Mesenteric fat pad (tissue), 1 donor: ENCODE measurements at places on chromosomes 1 and 21.

DNA sequence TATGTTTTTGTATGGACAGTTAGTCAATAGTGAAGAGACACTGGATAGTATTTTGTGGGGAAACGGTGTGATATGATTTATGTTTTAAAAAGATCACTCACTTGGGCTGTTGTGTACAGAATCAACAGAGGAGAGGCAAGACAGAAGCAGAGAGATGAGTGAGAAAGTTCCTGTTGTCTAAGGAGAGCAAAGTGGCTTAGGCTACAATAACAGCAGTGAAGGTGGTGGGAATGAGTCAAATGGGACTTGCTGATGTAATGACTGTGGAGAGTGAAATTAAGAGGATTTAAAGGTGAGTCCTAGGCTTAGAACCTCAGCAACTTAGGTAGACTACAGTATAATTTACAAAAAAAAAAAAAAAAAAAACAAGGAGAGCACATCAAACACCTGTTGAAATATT lies 169.2 kb upstream of the HP1BP3 start:
- no peak for DNase-seq

GRCh38 chr1:82880506-82880905 lies 1079.8 kb downstream of the ADGRL2 start:
- no peak for DNase-seq

GRCh38 chr1:90989990-90990389 lies 31.8 kb downstream of the ZNF644 start:
- no peak for DNase-seq

DNA sequence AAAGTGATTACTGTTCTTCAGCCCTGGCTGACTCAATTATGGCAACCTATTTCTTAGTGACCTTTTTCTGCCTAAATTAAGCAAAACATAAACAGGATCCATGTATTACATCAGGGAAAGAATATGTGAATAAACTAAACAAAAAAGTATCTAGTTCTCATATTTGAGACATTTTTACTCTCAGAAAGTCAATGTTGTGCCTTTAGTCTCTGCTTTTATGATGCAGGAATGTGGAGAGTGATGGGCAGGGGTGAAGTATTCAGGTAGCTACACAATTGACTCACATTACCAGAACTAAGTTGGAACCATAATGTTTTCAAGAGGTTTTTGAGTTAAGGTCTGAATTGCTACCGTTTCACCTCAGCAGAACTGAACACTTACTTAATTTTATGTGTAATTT lies 462.7 kb upstream of the CXADR start:
- DNase-seq: no peak

DNA sequence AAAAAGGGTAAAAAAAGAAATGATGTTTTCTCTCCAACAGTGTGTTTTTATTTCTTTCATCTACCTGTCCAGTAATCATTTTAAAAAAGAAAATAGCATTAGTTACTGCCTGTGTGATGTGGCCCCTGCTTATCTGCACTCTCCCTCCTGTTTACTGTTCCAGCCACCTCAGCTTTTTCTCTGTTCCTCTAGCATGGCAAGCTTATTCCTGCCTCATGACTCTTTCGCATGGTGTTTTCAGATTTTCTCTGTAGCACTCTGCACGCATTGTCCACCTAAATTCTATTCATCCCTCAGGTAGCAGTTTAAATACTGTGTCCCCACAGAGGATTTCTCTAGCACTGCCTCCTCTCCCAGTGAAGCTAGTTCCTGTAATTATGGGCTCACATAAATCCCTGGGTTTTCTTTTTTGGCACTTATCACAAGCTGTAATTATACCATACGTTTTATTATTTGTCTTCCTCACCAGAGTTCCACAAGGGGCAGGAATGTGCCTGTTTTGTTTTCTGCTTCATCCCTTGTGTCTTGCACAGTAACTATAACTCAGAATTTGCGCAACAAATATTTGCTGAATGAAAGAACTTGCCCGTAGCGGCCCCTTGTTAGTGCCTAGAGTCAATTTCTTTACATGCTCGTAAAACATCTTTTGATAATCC lies 51.4 kb upstream of the LRIG2 start:
- no peak for DNase-seq
